Ecto neural progenitor cell (in vitro differentiated cells): ENCODE measurements at places on chromosomes 13 and 19.
A peak's percentile ranks its signal among the peaks of the same experiment; 100 is the strongest.

DNA sequence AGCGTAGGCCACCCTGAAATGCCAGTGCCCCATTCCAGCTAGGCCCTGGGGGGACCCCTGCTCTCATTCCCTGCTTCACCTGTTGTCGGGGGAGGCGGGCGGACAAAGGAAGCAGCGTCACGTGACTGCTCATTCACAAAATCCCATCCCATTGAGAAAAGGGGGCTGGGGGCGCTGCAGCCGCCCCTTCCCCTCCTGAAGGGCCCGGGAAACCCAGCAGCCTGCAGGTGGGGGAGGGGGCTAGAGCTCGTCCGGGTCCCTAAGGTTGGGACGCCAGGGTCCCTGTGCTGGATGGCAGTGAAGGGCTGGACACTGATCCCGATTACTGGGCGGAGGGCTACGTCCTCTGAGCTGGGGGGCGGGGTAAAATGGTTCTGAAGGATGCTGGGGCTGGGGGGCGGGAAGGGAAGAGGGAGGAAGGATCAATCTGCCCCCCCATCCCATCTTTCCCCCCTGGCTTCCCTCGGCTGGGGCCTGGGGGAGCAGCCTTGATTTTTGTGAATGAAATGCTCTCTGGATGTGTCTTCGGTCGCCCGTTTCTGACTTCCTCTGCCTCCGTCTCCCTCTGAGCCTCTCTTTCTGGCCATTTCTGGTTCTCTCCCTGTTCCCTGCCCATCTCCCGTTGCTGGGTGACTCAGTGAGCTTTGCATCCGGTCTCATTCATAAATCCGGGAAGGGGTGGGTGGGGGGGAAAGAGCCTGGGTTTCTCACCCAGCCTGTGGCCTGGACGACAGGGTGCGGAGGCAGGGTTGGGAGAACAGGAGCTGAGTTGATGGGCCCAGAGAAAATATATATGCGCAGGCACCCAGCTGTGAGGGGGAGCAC, 816 bp downstream of the SPRED3 start:
- peak; percentile 73 for DNase-seq

- DNase-seq: no peak
Measured at GRCh38 chr19:2288818-2289713, 7.1 kb upstream of the PEAK3 start.

DNA sequence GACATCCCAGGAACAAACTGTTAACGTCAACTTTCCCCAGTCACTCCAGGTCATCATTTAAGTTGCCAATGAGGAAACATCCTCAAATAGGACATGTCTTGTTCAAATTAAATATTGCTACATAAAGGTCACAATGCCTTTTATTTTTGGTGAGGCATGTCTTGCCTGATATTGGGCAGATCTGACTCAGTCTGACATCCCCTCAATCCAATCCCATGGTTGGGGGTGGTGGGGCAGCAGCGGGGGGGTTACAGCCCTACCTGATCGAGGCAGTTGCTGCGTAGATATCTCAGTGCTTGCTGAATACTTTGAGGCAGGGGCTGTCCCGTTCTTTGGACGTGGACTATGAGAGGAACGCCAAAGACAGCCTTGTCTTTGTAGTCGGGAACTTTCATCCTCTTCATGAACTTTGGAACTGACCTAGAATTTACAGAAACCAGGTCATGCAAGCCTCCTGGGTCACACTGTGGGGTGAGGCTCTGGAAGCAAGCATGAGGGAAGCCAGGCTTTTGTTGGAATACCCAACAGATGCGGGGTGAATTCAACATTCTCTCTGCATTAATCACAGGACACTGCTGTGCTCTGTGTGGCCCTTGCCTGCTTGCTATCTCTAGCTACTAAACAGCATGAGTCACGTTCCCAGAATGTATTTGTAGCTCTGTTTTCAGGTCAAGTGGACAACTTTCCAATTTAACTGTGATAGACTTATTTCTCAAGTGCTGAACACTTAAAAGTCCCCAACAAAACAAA, 109.8 kb downstream of the KL start:
- DNase-seq: no peak

- no peak for DNase-seq
Measured at GRCh38 chr13:44730099-44730498, 154.0 kb upstream of the TSC22D1 start.

DNA sequence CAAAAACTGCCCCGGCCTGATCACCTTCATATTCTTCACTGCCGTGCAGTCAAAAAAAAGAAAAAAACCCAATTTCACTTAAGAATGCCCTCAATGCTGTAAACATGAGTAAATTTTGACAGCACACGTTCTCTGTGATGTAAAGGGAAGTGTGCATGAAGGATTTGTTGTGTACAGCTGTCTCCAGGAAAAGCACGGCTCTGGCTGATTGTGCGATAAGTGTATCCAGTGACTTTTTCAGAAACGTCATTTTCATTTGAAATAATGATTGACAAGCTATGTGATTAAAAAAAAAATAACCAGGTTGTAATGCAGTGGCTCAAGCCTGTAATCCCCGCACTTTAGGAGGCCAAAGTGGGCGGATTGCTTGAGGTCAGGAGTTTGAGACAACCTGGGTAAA, 39.6 kb downstream of the ANKRD10 start:
- DNase-seq: no peak

- no peak for DNase-seq
Measured at GRCh38 chr19:15634105-15634504, 6.6 kb upstream of the CYP4F3 start.

DNA sequence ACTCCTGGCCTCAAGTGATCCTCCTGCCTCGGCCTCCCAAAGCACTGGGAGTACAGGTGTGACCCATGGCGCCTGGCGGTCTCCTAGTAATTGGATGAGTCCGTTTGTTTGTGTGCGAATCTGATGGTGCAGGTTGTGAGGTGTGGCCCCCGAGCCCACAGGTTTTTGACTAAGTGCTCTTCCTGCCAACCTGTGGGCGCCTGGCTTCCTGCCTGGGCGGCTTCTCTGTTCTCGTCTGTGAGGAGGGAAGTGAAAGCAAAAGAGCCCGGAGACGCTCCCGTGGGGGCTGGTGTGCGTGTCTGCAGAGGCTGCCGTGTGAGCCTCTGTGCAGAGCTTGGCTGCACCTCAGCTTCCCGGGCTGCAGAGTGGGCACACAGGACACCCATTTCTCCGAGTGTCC, 10.0 kb downstream of the ARHGAP45 start:
- no peak for DNase-seq

DNA sequence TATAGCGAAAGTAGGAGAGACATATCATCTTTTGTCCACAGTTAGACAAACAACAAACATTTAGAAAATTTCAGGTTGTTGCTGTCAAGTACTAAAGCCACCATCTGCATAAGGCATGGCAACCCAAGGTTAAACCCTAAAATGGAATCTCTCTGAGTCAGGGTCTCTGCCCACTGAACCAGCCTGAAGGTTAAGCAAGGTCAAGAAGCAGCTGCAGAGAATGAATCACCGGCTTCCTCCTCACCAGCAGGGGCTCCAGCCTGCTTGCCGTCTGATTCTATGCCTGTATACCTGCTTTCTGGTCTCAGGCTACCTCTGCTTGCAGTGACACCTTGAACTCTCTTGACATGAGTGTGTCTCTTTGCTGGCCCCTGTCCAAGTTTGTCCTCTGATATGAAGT, 726.2 kb upstream of the SGCG start:
- DNase-seq: no peak

DNA sequence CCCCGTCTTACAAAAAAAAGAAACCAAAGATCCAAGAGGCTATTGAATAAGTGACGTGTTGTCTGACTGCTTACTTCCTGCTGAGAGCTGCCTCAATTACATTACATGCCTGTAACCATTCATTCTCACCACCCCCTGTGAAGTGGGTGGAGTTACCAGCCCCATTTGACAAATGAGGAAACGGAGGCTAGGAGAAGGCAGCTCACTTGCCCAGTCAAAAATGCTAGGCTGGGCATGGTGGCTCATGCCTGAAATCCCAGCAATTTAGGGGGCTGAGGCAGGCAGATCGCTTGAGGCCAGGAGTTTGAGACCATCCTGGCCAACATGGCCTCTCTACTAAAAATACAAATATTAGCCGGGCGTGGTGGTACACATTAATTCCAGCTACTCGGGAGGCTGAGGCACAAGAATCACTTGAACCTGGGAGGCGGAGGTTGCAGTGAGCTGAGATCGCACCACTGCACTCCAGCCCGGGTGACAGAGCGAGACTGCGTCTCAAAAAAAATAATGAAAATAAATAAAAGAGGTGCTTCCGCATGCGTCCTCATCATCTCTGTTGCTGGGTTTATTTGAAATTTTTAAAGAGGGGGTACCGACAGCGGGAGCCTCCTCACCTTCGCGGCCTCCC, 499 bp downstream of the LSM7 start:
- DNase-seq: no peak

- no peak for DNase-seq
Measured at GRCh38 chr13:58080806-58081205, 449.3 kb downstream of the PCDH17 start.
